ENCODE measurements at places on chromosomes 1 and 21.
A peak's percentile ranks its signal among the peaks of the same experiment; 100 is the strongest.

- no peak for DNase-seq
Measured at GRCh38 chr1:115239426-115239825, 98.6 kb downstream of the NGF start.

- no peak for DNase-seq
Measured at GRCh38 chr1:200838676-200839445, 33.9 kb upstream of the GPR25 start.

- no peak for DNase-seq
Measured at GRCh38 chr1:6770751-6771440, 14.4 kb upstream of the CAMTA1 start.

- DNase-seq, result no peak
Measured at GRCh38 chr1:85479491-85479890, 14.5 kb upstream of the DDAH1 start.

GRCh38 chr1:33152685-33153432 is 29.0 kb downstream of the TRIM62 start:
- DNase-seq, result no peak

DNA sequence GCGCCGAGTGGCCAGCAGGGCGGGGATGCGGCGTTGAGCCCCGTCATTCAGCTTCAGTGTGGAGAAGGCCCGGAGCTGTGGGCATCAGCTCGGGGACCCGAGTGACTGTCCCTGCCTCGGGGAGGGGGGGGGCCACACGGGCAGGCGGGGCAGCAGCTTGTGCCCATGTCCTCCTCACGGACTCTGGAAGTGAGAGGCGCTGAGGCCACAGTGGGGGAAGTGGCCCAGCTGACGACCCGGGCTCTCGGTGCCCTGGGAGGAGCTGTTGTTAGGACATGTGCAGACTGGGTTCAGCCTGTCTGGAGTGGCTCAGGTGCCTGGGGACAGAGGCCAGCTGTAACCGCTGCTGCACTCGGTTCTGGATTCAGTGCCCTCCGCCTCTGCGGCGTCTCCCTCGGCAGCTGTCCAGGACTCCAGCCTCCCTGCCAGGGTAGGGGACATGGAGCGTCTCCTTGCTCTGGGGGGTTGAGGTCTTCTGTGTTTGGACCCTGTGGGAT is 71.1 kb downstream of the SKI start:
- no peak for DNase-seq

GRCh38 chr1:27915082-27915575 is 19.7 kb upstream of the SMPDL3B start:
- DNase-seq, result no peak

DNA sequence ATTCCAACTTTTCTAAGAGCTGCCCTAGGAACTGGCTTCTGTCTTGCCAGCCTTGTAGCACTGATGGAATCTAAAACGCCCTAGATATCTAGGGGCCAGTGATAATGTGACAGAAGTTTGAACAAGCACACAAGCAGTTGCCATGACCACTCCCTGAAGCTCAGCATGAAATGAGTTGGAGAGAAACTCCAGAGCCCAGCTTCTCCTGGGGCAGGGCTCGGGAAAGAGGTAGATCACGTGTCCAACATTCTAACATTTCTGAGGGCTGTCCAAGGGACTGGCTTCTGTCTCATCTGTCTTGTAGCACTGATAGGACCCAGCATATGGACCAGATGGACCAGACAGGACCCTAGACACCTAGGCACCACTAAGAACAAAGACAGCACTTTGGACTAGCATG is 37.9 kb downstream of the OMA1 start:
- DNase-seq, result no peak

- DNase-seq, result no peak
Measured at GRCh38 chr1:1619917-1620361, 4.6 kb downstream of the MIB2 start.

DNA sequence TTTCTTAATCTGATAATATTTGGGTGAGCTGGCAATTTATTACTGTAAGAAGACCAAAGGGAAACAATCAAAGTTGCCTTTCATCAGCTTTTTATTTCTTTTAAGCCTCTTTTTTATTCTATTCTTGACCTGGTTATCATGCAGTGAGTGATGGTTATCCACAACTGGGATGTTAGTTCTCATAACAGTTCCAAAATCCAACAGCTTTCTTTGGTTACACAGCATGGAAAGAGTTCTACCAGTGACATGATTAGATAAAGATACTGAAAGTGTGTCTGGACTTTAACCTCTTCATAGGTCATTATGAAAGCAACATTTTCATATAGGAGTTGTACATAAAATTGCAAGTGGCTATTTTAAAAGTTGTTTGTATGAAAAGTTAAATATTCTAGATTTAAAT is 163.0 kb downstream of the SYT2 start:
- no peak for DNase-seq

- DNase-seq, result no peak
Measured at GRCh38 chr1:43238085-43238484, 31.7 kb upstream of the TMEM125 start.

DNA sequence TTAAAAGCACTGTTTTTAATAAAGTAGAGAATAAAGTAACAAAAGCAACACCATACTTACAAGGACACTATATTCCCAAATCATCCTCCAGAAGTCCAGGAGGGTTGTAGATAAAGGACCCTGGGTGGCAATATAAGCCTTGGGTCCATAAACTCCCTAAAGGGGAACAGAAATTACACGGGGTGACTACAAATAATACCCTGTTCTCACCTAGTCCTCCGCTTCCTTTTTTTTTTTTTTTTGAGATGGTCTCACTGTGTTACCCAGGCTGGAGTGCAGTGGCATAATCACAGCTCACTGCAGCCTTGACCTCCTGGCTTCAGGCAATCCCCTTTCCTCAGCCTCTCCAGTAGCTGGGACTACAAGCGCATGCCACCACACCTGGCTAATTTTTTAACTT is 13.1 kb downstream of the PTPN22 start:
- DNase-seq, result no peak

GRCh38 chr1:198318085-198318484 is 161.3 kb downstream of the NEK7 start:
- DNase-seq, result no peak

- DNase-seq, result no peak
Measured at GRCh38 chr1:71638081-71638766, 557.4 kb upstream of the ZRANB2 start.

DNA sequence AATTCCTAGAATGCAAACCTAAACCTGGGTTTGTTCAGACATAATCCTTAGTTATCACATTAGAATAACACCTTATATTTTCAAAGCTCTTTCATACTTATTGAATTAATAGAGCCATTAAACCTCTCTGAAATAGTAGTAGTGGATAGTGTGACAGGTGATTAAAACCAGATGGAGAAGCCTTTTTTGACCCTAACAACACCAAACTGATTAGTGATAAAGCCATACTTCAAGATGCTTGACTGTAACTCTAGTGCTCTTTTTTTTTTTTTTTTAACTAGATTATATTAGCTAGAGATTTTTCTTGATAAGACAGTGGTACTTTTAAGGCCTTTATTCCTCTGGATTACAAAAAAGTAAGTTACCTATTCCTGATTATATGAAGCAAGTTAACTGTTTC is 190.1 kb downstream of the ST6GALNAC3 start:
- DNase-seq, result no peak

DNA sequence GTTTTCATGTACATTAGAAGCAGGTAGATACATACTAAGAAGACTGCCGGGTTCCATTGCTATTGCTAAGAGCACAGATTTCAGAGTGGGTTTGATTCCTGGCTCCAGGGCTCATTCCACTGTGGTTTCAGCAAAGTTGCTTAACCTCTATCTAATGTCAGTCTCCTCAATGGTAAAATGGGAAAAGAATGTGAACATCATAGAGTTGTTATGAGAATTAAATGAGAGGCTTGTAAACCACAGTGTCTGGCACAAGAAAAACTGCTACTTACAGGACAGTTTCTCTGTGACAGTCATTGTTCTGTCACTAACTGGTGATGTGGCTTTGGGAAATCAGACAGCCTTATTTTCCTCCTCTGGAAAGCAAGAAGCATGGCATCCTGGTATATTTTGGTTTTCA is 10.7 kb upstream of the PLXNA2 start:
- DNase-seq, result no peak

GRCh38 chr21:38937286-38937790 is 131.6 kb downstream of the ETS2 start:
- DNase-seq, result no peak

DNA sequence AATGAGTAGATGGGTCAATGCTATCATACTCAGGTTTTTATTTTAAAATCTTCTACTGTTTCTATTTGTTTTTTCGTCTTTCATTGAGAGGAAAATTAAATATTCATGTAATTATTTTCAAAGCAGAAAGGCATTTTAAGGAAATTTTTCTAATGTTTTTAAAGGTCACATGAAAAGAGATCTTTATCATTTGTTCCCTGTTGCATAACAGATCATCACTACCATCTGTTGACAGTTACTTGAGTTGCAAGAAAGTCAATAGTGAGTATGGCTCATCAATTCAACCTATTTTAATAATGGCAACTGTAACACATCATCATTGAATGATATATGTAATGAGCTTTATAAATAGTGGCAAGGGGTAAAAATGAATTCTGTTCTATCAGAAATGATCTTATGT is 369.7 kb downstream of the DPYD start:
- no peak for DNase-seq

GRCh38 chr21:33289199-33289819 is 23.1 kb downstream of the IL10RB start:
- no peak for DNase-seq

- no peak for DNase-seq
Measured at GRCh38 chr1:27868932-27869718, 3.2 kb upstream of the THEMIS2 start.

DNA sequence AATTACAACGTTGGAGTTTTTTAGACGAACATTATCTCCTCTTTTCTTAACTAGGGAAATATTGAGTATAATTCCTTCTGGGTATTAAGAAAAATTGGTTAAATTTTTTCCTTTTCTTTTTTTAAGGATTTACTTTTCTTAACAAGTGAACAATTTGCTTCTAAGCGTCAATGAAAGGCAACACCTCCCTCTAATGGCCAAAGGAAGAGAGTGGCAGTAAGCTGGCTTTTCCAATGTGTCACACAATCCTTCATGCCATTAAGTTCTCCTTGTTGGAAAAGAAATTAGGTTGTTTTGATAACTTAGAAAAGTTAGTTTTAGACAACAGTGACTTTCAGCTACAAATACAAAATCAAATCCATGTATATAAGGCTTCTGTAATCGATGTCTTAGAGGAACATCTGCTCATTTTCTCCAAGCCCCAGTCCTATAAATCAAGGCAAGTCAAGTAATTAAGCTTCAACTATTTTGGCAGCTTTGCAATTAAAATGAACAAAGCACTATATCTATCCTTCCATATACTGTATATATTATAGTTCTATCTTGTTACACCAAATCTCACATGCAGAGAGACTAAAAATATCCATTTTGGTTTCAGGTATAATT is 62.8 kb downstream of the EDEM3 start:
- DNase-seq, result peak; percentile 39

GRCh38 chr1:12305377-12305776 is 75.5 kb downstream of the VPS13D start:
- DNase-seq, result no peak

DNA sequence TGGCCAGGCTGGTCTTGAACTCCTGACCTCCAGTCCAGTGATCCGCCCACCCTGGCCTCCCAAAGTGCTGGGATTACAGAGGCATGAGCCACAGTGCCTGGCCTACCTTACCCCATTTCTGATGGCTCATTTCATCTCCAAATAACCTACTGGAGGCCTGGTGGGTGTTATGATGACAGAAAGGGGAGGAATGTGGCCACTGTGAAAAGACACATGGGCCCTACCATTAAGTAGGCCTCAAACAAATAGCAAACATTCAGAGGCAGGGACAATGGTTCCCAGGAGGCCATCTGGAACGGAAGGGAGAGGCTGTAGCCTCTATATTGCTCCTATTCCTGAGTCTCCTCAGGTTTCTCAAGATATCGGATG is 932 bp upstream of the FCRLA start:
- DNase-seq, result no peak

- no peak for DNase-seq
Measured at GRCh38 chr1:165853528-165854075, 26.2 kb downstream of the UCK2 start.

GRCh38 chr1:22024485-22025367 is 23.3 kb downstream of the CELA3A start:
- peak; percentile 81 for DNase-seq

DNA sequence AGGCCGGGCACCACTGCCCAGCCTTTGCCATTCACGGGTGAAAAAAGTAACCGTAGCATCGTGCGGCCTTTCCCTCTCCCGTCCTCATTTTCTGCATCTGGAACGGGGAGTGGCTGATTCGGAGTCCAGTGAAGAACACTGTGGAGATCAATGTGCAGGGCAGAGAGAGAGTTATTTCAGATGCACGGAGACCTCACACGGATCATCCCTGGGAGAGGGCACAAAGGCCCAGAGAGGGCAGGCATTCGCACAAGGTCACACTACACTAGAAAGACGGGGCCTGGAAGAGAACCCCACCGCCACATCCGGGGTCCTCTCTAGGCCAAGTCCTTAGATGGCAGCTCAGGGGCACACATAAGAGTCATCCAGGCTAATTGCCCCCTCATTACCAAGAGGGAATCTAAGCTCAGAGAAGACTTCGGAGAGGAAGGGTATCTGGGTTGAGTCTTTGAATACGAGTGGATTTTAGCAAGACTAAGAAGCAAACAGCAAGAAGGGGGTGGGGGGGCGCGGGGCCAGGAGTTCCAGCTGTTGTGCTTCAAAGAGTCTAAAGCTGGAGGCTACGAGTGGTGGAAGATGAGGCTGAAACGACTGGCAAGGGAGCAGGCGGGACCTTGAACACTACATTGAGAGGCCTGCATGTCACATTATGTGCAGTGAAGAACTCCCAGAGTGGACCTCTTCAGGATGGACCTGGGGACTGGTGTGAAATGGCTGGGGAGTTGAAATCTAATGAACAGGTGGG is 857 bp downstream of the GPX7 start:
- no peak for DNase-seq

DNA sequence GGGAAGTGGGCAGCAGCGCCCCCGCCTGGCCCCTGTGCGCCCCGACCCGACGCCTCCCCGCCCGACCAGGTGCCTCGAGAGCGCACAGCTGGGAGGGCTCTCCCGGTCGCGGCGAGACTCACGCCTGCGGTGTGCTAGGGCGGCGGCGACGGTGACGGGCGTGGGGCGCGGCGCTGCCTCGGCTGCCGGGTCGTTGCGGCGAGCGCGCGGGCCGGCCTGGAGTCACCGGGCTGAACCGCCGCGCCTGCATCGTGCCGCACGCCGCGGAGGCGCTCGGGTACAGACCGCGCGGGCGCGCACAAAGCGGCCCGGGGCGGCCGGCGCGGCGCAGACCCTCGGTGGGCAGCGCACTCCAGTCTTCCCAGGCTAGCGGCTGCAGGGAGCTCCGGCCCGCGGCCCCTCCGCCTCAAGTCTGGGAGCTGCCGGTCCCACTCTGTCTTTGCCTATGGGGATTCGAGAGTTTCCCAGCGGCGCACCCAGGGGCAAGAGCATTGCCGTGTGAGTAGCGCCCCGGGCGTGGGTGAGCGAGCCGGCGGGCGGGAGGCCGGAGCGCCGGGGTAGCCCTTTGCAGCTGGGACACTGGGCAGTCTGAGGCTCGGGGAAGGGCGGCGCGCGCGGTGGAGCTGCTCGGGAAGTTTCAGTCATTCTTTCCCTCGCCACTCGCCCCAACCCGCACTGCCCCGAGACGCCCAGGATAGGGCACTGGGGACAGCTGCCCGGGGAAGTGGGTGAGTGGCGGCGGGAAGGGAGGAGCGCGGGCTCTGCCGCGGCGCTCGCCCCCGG is at the start of gene SLC35F3:
Gene SLC35F3, plus strand, starts transcription at position 44 of the 783 bp plus-strand sequence.
- no peak for DNase-seq

- DNase-seq, result no peak
Measured at GRCh38 chr21:41612674-41613532, 104.9 kb upstream of the TMPRSS2 start.

GRCh38 chr1:196105901-196106300 is 502.3 kb downstream of the KCNT2 start:
- no peak for DNase-seq

Data from NCI-H2081 treated with DMSO at 0.1 percent for 48 hours (cell line).